ENCODE measurements at places on chromosomes 4 and X. TPM values are rescaled to one million over a fixed set of nuclear protein-coding genes. Genes with fewer than 3 reads are reported as not detected.

DNA sequence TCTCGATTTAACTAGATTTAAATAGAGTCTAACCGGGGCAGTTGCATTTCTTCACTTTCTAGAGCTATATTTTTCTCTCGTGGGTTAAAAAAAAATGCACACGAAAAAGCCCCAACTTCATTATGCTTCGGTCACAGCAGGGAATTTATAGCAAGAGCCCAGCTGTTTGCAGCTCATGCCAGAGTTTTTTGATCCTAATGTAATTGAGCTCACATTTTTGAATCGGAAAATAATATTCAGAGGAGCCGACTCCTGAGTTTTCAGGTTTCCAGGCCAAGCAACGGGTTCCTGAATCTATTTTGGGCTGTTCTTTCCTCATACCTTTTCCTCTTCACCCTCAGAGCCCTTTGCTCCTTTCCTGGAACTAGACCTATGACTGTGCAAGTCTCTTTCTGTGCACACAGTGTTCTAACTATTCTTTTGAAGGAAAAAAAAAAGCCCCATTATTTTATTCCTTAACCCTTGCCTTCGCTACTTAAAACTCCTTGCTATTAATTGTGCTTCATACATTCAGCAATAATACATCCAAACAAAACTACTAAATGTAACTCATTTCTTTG lies 27.5 kb upstream of the ESX1 start:
- no peak for DNase-seq

GRCh38 chrX:111447298-111447697 lies 35.3 kb upstream of the DCX start:
- no peak for DNase-seq

The DOK7 gene
- not detected for total RNA-seq

- DNase-seq, result no peak
Measured at GRCh38 chrX:124223524-124223923, 108.9 kb upstream of the TEX13D start.

The DGAT2L6 gene
- not detected for total RNA-seq

- DNase-seq, result peak; percentile 41
Measured at GRCh38 chrX:31551913-31552312, 480.1 kb upstream of the FTHL17 start.

DNA sequence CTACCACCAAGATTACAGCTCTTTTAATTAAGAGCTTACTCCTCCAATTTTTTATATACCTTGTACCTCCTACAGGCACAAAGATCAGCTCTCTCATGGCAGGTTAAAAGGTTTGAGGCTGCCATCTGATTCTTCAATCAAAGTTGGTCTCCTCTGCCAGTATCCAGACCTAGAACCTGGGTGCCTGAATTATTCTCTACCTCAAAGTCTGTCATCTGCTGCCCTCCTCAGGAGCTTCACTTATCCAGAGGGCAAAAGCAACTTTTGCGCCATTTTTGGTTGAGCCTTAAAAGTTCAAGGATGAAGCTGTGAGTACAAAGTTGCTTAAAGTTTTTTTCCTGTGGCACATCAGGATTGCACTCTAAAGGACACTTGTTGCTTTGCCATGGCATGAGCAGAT lies 343.7 kb upstream of the PPP1R2C start:
- DNase-seq, result no peak

GRCh38 chrX:43939187-43939926 lies 33.8 kb downstream of the NDP start:
- peak; percentile 3 for DNase-seq

The SPANXN1 gene
- not detected for total RNA-seq

DNA sequence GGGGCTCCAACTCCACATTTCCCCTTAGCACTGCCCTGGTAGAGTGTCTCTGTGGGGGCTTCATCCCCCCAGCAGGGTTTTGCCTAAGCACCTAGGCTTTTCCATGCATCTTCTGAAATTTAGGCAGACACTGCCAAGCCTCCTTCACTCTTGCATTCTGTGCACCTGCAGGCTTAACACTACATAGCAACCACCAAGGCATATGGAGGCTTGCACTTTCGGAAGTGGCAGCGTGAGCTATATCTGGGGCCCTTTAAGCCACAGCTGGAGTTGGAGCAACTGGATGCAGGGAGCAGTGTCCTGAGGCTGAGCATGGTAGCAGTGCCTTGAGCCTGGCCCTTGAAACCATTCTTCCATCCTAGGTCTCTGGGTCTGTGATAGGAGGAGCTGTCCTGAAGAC lies 214.8 kb upstream of the RPL34 start:
- DNase-seq, result no peak

DNA sequence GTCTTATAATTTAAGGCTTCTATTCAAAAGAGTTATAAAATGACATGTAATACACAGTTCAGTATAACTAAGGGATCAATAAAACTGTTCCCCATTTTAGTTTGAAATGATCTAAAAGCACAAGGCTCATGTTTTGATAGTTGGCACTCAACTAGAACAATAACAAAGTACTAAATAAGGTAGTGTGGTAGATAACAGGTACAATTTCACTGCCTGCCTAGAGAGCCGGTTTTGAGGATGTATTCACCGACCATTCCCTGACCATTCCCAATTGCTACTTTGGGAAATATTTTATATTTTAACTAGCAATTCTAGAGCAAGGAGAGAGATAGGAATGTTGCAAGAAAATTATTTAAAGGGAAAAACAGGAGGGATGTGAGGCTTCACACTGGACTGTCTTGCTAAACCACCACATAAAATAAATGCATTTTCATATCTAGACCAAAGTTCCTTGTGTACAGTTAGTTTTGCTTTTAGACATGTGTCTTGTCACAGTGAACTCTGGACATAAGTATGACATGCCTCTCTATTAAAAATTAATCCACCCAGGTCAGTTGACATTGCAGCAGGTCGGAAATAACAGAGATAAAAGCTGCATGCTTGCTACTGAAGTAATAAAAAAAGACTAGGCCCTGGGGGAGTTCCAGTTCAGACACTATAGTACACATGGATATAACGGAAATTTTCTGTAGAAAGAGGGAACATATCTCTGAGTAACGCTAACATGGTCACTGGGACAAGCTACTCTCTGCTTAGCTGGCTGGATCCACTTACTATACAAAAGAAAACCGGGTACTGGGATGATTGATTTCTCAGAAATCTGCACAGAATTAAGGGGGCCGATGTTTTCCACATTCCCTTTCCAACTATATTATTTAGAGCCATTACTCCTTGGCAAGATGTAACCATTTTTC lies 56.3 kb upstream of the NAP1L5 start:
- no peak for DNase-seq

- no peak for DNase-seq
Measured at GRCh38 chr4:41394481-41394894, 137.8 kb downstream of the UCHL1 start.

- DNase-seq, result peak; percentile 74
Measured at GRCh38 chr4:149264093-149264733, 551.4 kb downstream of the IQCM start.

GRCh38 chr4:137993232-137993631 lies 248.9 kb downstream of the SLC7A11 start:
- DNase-seq, result no peak

Data from IMR-90 (cell line).